ENCODE measurements at places on chromosomes 1 and 21.

DNA sequence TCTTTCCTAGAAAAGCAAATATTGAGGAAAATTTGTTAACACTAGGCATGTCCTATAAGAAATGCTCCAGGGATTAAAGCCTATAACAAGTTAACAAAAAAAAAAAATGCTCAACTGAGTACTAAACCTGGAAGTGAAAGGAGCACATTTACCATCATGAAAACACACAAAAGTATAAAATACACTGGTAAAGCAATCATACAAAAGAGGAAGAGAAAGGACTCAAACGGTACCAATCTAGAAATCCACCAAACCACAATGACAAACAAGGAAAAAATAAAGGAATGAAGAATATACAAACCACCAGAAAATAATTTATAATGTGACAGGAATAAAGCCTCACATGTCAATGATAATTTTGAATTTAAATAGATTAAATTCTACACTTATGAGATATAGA, 21.2 kb downstream of the CD1E start:
- DNase-seq: no peak

DNA sequence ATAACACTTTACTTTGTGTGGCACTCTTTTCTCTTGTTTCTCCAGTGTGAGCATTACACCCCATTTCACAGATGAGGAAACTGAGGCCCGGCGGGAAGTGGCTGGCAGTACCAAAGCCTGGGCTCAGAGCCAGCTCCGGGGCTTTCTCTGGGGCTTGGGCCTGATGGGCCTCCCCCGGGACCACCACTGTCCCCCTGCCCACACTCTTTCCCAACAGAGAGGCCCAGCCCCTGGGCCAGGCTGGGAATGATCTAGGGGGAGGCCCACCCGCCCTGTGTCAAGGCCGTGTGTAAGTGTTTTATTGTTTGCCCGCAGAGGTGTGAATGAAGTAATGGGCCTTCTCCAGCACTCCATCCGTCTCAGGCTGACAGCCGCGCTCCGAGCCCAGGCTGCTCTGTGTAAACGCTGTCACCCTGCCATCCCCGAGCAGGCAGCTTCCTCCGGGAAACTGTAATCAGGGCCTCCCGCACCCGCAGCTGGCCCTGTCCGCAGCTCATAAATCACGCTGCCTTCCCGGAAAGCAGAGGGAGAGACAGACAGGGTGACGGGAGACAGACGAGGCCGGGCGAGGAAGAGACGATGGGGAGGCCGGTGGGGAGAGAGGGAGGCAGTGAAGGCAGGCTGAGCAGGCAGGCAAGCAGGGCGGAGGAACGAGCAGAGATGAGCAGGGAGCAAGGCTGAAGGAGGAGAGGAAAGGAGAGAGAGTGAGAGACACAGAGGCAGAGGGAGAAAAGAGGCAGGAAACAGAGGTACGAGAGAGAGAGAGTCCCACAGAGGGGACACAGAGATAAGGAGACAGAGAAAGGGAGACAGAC, 109.7 kb upstream of the ZBTB40 start:
- no peak for DNase-seq

- DNase-seq: no peak
Measured at GRCh38 chr1:151898519-151898991, 10.8 kb downstream of the THEM4 start.

GRCh38 chr21:42570841-42571387, 57.3 kb downstream of the SLC37A1 start:
- no peak for DNase-seq

DNA sequence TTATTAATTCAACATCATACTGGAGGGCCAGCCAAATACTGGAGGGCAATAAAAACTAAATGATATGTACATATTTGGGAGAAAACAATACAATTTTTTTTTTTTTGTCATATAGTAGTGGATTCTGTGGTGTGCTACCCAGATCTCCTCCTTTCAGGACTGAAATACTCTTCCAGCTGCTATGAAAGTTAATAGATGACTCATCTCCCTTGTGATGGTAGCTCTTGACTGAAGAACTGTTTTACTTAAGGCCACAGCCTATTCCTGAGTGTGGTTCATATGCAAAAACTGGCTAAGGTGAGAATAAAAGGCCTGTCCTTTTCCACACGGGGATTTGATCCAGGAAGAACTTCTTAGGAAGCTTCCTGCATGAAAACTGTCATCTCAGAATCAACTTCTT, 307.9 kb downstream of the HLX start:
- DNase-seq: no peak

GRCh38 chr21:44260066-44260465, 1.6 kb downstream of the DNMT3L start:
- DNase-seq: no peak
